Activated CD4-positive, alpha-beta T cell treated with anti-CD3 and anti-CD28 coated beads for 1 hour (primary cell): ENCODE measurements at places on chromosomes 4 and X.

GRCh38 chr4:107243141-107243781 lies 207.1 kb upstream of the DKK2 start:
- no peak for DNase-seq

DNA sequence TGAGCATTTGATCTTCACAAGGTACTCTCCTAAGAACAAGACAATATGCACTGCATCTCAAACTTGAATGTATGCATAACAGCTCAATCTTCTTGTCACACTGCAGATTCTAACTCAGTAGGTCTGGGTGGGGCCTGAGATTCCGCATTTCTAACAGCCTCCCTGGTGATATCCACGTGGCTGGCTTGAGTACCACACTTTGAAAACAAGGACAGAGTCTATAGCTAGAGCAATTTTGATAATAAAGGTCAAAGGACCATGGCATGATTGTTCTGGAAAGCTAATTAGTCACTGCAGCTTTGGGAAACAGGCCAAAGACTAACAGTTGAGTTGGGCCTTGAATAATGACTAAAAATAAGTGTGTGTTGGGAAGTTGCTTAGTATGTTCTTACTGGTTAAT lies 213.3 kb downstream of the GBA3 start:
- no peak for DNase-seq

DNA sequence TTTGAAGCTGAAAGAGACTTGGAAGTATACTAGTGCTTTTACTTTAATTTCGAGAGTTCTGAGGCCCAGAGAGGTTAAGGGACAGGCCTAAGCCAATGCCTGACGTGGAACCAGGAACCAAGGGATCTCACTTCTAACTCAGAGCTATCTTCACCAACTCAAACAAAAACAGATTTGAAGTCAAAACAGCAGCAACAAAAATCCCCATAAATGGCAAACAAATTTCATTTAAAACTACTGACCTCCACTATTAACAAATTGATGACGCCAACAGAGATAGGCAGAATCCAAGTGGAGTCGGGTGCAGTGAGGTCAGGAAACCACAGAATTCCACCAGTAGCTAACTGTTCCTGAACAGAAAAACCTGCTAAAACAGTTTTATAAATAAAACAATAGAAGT lies 5.0 kb downstream of the COX18 start:
- no peak for DNase-seq

GRCh38 chrX:413322-414201 lies 26.9 kb upstream of the PPP2R3B start:
- no peak for DNase-seq

- no peak for DNase-seq
Measured at GRCh38 chr4:187209921-187210613, 486.4 kb upstream of the FAT1 start.

DNA sequence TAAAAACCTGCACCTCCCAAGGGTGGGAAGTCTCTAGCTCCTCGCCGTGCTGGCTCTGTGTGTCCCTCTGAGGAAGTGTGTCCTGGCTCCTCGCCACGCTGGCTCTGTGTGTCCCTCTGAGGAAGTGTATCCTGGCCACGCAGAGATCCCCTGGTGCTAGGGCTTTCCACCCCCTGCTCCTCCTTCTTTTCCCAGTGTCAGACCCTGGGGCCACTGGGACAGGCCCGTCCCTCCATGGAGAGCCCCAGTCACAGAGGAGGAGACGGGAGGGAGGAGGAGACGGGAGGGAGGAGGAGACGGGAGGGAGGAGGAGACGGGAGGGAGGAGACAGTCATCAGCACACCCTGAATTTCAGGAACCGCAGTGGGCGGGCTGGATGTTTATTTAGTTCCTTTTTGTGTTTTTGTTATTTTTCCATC lies 53.8 kb upstream of the HGFAC start:
- no peak for DNase-seq

DNA sequence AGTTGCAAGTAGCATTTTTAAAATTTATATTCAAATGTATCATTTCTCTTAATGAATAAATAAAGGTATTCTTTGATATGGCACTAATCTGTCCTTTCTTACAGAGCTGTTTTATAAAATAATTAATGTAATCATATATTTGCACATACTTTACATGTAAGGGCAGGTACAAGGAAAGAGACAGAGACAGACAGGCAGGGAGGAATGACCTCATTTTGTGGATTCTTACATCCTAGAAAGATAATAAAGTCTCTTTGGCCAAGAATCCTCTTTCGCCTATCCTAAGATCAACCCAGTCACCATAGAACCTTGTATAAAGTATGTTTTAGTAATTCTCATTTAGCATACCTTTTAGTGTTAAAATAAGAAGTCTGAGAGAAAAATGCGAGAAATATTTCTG lies 98.5 kb upstream of the CTSO start:
- DNase-seq: no peak

DNA sequence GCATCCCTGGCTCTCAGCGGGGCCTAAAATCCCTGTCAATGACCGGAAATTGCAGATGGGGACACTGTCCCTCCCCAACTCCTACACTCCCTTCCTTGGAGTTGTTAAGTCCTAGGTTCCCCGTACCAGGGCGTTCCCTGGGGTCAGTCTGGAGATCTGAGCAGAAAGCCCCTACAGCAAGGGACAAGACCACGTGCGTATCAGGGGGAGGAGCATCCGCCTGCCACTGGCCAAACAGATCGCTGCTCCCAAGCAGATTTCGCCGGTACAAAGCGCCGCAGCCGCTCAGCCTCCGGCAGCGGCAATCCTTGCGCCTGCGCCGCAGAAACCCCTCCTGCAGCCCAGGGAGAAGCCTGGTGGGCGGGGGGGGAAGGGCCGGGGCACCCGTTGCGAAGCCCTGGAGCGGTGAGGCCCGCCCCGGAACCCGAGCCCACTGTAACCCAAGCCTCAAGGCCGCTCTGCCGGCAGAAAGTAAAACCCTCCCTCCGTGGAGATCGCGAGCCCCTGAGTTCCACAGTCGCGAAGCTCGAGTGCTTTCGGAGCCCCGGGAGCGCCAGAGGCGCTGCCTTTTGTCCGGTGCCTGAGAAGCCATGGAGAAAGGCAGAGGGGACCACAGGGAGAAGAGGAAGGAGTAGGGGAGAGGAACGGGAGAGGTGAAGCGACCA lies 2.7 kb downstream of the CRMP1 start:
- DNase-seq: no peak

- no peak for DNase-seq
Measured at GRCh38 chr4:152110780-152111179, 350.0 kb upstream of the GATB start.

GRCh38 chr4:108337923-108338322 lies 169.2 kb upstream of the LEF1 start:
- no peak for DNase-seq

- no peak for DNase-seq
Measured at GRCh38 chrX:136794080-136794479, 13.3 kb upstream of the ARHGEF6 start.

DNA sequence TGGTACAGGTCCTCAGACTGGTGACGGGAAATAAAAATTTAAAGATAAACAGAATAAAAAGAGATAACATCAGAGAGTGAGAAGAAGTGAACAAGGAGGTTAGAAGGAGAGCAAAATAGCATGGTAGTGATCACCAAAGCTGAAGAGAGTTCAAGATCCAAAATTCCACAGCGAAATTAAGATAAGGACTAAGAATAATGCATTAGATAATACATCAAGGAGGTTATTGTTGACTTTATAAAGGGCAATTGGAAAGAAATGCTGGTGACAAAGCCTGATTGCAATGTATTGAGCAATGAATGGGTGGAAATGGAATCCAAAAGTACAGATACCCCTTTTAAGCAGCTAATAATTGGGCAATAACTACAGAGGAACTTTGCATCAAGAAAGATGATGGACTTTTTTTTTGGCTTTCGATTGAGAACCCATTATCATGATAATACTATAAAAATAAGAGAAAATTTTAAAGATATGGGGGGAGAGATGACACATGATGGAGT lies 101.6 kb upstream of the MAP9 start:
- no peak for DNase-seq

DNA sequence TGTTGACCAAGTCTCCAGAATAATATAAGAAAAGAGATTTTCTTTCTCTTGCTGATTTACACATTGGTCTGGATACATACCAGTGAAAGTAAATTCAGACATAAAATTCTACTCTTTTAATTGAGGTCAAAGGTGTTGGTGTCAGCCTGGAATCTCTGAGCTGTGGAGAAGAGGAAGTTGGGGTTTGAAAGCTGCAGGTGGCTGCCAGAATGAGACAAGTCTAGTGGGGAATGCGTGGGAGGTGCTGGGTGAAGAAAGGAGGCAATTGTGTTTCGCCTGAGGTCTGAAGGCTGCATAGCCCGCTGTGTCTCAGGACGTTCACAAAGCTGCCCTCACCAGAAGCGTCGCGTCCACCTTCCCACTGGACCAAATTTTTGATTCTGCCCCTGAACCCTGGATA lies 31.2 kb downstream of the PHEX start:
- DNase-seq: no peak

DNA sequence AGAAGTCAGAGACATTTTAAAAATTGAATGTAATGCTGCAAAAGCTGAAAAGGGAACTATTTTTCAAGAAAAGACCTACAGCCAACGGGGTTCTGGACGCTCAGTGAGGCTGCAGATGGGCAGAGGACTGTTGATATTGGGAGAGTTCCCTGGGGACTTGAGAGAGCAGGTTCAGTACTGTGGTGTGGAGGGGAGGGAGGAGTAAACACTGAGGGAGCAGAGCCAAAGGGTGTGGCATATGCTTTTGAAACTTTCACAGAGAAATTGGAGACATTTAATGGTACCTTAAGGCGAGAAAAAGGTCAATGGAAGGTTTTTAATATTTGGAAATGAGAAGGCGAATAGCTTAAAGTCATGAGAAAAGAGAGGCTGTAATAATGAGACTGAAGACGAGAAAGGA lies 62.2 kb upstream of the GPM6A start:
- no peak for DNase-seq

DNA sequence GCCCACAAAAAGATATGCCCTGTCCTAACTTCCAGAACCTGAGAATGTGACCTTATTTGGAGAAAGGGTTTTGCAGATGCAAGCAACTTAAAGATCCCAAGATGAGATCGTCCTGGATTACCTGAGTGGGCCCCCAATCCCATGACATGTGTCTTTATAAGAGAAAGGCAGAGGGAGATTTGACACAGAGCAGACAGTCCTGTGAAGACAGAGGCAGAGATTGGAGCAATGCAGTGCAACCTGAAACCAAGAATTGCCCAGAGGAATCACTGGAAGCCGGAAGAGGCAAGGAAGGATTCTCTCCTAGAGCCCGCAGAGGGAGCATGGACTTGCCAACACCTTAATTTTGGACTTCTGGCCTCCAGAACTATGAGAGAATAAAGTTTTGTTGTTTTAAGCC lies 171.5 kb downstream of the SMIM20 start:
- DNase-seq: no peak

GRCh38 chr4:169823685-169824084 lies 65.9 kb upstream of the HPF1 start:
- no peak for DNase-seq

- DNase-seq: no peak
Measured at GRCh38 chrX:115531818-115532403, 29.1 kb upstream of the PLS3 start.

DNA sequence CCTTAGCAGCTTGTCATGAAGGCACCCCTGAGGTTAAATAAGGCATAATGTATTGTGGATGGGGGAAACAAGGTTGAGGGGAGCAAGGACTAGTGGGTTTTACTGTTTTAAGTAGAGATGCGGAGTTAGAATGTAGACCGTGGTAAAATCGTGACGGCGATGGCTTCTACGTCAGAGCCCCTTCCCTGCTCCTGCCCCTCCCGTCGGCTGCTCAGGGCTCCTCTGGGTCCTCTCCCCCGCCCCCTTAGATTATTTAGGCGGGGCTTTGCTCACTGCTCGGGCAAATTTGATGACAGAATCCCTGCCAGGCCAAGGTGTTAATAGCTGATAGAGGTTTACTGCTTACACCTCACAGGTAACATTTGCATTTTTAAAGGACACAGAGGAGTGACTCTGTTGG lies 2.3 kb downstream of the FRMPD3 start:
- no peak for DNase-seq

DNA sequence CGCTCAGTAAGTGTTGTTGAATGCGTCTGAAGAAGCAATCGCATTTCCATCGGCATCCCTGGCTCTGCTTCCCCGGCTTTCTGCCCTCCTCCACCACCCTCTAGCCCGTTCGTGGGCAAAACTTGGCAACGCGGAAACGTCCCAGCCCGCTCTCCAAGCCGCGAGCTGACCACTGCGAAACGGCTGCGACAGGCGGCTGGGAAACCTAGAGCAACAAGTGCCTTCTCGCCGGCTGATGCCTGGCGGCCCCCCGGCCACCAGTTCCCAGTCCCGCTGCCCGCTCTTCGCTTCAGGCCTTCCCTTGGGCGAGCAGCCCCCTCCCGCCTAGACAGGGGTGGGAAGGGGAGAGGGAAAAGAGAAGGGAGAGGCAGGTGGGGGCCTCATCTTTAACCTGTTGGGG lies 837 bp downstream of the CITED1 start:
- DNase-seq: no peak

- DNase-seq: no peak
Measured at GRCh38 chr4:90582087-90582486, 454.9 kb downstream of the CCSER1 start.

DNA sequence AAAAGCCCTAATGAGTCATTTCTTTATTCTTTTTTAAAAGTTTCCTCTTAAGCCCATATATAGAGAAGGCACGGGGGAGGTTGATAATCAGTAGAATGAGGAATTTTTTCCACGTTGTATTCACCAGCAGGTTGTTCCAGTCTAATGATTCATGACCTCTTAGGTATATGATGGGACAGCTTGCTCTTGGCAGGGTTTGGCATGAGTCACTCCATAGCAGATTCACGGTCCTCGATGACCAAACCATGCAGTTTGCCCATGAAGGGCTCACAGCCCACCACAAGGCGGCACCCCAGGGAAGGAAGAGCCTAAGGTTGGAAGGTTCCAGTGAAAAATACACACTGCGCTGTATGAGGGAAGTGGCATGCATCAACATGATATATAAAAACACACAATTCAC lies 623.8 kb upstream of the DIPK2B start:
- DNase-seq: no peak

- DNase-seq: no peak
Measured at GRCh38 chr4:189807031-189807430, 133.6 kb upstream of the FRG1 start.

DNA sequence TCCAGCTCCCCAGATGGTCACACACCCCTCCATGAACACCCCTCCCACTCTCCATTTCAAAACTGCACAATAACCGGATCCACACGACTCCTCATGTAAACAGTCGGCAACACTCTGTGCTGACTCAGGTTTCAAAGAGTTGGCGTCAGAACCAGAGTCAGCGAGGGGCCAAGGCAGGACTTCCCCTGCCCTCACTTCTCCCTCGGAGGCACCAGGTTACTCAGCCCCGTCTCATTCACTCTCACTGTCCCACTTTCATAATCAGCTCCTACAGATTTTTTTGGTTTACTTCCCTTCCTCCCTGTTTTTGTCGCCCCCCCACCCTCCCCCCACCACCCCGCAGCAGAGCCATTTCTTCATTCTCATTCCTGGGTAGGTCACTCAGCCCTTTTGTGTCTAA lies 2.7 kb upstream of the TIMP1 start:
- DNase-seq: no peak

GRCh38 chrX:18956303-18957032 lies 27.4 kb downstream of the PHKA2 start:
- no peak for DNase-seq

- no peak for DNase-seq
Measured at GRCh38 chr4:139619644-139620043, 46.0 kb upstream of the MGST2 start.
